ENCODE measurements at places on chromosomes 3 and 15.

GRCh38 chr3:133610031-133610430 is 36.5 kb downstream of the CDV3 start:
- no peak for DNase-seq

- DNase-seq, result no peak
Observed at GRCh38 chr15:64656508-64656907, 118.9 kb downstream of the RBPMS2 start.

- DNase-seq, result no peak
Observed at GRCh38 chr3:127678315-127678599, 5.5 kb downstream of the ABTB1 start.

DNA sequence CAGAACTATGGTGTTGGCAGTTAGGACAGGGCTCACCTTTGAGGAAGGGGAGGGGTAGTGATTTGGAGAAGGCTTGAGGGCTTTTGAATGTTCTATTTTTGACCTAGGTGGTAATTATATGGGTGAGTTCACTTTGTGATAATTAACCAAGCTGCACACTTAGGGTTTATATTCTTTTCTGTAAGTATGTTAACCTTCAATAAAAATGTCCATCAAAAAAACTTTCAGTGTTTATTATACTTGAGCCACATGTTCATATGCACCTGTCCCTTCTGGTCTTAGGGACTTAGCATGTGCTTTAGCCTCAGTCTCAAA is 28.4 kb downstream of the PDE8A start:
- DNase-seq, result no peak

GRCh38 chr3:10357592-10358308 is 36.8 kb upstream of the SEC13 start:
- no peak for DNase-seq

DNA sequence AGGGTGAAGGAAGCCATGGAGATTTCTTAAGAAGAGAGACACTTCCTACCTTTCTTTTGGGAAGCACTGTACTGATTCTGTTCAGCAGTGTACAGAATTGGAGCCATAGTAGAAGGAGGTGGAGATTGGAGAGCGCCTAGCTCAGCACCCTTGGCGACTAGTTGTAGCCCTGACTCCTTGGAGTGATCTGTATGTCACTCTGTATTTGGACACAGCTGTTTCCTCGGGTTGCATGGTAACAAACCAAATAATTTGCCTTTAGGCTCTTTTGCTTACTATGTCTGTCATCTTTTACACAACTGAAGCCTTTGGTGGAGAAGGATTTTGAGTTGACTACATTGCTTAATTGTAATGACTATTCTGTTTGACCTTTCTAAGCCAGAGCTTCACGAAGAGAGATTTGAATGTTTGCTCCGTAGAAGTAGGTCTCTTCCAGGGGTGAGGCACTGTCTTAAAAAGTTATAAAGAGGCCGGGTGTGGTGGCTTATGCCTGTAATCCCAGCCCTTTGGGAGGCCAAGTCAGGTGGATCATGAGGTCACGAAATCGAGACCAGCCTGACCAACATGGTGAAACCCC is 77.1 kb downstream of the AKAP13 start:
- DNase-seq, result no peak

- DNase-seq, result no peak
Observed at GRCh38 chr3:31404871-31405270, 127.9 kb upstream of the STT3B start.

DNA sequence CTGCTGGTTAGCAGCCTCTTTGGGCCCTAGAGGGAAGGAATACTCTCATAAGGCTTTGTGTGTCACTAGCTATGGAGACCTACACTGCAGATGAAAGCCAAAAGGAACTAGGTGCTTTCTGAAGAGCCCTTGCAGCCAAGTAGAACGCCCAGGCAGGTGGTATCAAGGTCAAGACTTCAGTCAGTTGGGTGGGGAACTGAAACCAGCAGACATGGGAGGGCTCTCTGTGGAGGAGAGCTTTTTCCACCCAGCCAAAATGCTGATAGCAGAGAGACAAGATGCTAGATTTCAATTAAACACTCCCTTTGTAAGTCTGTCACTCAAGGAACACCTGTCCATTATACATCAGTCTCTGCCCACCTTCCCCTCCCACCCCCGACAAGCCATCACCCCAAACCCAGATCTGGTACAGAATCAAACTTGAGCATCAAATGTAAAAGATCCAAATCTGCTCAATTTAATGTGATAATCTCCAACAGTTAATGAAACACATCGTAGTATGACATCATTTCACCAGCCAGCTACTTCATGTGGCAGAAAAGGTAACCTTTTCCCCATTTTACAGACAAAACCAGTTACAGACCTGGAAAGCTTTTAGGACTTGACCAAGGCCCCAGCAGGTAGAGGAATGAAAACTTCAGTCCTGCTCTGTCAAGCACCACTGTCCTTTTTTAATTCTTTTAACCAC is 14.6 kb downstream of the MRPS25 start:
- no peak for DNase-seq

DNA sequence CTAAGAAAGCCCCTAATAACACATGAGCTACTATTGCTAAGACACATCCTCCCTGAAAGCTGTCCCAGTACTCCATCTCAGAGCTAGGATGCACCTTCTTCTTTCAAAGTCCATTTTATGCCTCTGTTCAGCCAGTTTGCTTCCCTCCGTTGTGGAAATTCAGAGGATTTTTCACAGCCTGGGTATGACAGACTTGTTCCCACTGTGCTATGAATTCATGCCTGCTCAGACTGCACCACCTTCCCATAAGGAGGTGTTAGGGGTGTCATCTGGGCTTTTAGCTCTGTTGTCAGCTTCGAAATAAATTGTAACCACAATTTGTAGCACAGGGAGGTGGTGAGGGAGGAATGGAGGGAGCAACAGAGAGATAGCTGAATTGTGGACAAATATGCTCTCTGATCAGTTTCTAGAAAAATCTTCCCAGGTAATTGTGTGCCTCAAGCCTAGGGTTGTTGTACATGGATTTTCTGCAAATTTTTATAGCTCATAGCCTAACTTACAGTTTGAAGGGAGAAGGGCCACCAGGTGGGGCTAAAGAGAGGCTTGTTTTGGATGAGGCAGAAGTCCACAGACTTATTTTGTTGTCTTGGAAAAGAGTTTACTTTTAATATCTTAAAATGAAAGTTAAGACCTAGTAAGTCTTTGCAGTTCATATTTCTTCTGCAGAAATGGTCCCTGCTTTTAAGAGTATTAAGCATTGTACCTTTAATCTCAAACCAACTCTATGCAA is 462.0 kb downstream of the PDCD6IP start:
- no peak for DNase-seq

GRCh38 chr3:133330065-133330464 is 69.8 kb upstream of the BFSP2 start:
- DNase-seq, result no peak

DNA sequence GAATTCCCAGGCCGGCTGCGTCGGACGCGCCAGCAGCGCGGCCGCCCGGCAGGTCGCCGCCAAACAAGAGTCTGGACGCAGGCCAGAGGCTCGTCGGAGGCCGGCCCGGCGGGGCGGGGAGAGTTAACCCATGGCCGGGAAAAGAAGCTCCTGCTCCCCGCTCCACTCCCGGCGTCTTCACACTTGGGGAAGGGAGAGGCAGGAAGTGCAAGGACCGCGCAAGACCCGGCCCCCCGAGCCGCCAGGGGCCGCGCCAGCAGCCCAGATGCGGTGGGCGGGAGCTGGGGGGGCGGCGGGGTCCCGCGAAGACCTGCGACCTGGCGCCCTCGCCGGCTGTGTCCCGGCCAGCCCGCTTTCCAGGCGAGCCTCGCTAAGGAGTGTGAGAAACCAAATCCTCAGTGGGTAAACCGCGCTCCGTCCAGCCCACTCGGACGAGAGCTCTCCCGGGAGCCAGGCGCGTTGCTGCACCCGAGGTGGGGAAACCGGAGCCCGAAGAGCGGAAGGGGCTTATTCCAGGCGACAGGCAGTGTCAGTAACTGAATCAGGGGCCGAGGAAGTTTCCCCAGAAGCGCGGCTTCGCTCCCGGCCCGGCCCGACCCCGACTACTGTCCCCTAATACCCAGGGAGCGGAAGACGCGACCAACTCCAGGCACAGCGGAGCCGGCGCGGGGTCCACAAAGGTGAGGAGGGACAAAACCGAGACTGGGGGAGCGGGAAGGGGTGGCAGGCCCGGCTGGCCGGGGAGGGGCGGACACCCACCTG is 721 bp downstream of the ADAMTS7 start:
- no peak for DNase-seq

DNA sequence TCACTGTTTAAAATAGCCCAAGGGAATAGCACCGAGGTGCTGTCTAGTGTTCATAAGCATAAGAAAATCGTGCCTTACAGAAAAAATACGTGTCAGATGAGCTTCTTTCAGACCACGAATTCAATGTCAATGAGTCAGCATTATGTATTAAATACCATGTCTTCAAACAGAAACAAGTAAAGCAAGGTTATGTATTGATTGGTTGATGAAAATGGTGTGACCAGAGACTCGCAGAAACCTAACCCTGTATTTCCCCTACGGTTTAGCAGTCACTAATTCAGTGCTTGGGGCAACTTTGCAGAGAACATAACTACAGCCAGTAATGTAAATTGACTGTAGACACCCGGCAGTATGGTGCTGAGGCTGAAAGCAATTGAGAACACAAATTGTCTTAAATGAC is 307.7 kb downstream of the IL5RA start:
- DNase-seq, result no peak

DNA sequence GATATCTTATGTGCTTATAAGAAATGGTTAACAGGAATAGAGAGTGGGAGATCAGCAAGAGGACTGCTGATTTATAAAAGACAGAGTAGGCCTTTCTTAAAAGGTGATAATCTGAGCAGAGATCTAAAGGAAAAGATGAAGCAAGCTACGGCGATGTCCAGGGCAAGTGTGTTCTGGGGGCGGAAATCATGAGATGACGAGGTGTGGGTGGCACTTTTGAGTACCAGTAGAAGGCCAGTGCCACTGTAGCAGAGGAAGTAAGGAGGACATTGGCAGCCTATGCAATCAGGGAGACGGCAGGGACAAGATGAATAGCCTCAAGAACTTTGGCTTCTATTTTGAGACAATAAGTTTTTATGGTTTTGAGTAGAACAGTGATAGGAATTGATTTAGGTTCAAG is 492.4 kb downstream of the FHIT start:
- no peak for DNase-seq

GRCh38 chr3:161413127-161413854 is 42.0 kb upstream of the SPTSSB start:
- DNase-seq, result no peak

DNA sequence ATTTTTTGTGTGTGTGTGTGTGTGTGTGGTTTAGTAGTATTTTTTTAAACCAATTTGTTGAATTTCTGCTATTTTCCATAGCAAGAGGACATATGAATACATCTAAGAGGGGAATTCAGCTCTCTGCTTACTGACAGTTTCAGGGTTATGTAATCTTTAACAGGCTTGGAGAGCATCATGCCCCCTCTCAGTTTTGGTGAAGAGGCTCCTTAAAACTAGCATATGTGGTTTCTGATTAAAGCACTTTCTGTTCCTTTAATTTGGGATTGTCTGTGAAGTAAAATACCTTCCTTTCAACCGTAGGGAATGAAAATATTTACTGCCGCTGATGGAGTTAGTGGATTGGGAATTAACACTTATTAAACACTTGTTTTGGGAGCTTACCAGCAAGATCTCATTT is 19.4 kb upstream of the NFKBIZ start:
- no peak for DNase-seq

- no peak for DNase-seq
Observed at GRCh38 chr3:112767177-112767576, 79.5 kb downstream of the CD200R1L start.

- no peak for DNase-seq
Observed at GRCh38 chr3:141291559-141292355, 60.1 kb downstream of the PXYLP1 start.

DNA sequence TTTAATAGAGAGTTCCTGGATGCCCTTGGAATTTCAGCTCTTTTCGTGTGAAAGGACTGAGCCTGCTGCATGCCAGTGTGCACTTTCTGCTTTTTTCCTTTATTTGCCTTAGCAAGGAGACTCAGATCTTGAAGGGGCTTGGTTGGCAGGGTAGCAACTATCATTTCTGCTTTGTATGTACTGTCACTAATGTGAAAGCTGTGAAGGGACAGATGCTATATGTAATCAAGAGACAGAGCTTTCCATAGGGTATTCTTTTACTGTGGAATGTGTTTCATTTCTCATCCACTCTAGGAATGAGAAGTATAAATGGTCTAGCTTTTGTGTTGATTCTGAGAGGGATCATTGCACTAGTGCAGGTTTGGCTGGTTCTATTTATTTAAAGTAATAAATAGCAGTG is 332.5 kb upstream of the MANF start:
- no peak for DNase-seq

Data from effector memory CD4-positive, alpha-beta T cell (primary cell).